ENCODE measurements at places on chromosomes 6 and 20. TPM values are rescaled to one million over a fixed set of nuclear protein-coding genes. Genes with fewer than 3 reads are reported as not detected.

ADGRF1 gene
- total RNA-seq = not detected

DNA sequence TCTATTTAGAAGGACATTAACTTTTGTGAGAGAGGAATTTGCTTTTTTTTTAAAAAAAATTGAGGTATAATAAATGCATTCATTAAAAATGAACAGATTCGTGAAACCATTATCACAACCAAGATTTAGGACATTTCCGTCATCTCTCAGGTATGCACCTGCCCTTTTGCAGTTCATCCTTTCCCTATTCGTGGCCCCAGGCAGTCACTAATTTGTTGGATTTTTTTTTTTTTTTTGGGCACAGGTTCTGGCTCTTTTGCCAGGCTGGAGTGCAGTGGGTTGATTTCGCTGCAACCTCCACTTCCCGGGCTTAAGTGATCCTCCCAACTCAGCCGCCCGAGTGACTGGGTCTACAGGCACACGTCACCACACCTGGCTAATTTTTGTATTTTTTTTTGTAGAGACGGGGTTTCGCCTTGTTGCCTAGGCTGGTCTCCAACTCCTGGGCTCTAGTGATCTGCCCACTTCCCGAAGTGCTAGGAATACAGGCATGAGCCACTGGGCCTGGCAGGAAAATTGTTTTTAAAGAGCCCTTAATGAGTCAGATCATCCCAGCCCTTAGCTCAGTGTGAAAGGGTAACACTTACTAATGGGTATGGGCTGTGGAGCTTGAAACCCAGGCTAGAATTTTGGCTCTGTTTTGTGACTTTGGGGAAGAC is 9.2 kb downstream of the PHF3 start:
- no peak for DNase-seq

- DNase-seq = no peak
These were observed 3.1 kb downstream of the CRYBG1 start for GRCh38 chr6:106363401-106364138.

RRAGD gene
- total RNA-seq = 5.6 TPM

GRCh38 chr20:37389844-37390275 is 43.9 kb downstream of the SRC start:
- DNase-seq = no peak

CARMIL1 gene
- total RNA-seq = 5.0 TPM

DNA sequence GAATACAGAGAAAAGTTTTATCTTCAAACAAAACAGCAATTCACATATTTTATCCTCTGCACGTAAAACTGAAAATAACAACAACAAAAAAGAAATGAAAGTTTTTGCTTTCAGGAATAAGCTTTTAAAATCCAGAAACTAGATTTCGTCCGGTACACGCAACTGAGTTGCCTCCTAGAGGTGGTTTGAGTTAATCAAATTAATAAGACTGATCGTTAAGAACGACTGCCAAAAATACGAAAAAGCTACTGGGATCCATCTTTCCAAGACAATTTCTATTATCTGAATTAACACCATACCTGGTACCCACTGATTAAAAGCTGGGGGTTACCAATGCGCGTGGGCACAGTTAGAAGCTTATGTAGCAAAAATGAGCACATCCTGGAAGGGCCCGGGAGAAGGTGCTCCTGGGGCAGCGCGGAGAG is 669 bp downstream of the PDCD2 start:
- DNase-seq = no peak

DNA sequence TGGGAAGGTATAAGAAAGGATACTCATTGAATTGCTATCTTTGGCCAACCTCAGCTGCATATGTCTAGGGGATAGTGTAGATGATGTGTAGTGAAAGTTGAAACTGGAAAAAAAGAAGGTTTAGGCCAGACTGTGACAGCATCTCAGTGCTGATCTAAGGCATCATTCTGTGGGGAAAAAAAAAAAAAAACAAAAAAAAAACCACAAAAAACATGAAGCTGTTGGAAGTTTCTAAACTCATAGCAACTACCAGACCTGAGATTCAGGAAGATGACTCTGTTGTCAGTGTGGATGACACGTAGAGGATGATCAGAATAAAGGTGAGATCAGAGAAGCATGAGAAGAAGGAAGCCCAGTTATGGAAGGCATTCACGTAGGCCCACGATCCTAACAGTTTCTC is 100.8 kb upstream of the CNKSR3 start:
- no peak for DNase-seq

TPD52L1 gene
- total RNA-seq = not detected

GRCh38 chr20:6504826-6505225 is 262.7 kb upstream of the BMP2 start:
- DNase-seq = no peak

DNA sequence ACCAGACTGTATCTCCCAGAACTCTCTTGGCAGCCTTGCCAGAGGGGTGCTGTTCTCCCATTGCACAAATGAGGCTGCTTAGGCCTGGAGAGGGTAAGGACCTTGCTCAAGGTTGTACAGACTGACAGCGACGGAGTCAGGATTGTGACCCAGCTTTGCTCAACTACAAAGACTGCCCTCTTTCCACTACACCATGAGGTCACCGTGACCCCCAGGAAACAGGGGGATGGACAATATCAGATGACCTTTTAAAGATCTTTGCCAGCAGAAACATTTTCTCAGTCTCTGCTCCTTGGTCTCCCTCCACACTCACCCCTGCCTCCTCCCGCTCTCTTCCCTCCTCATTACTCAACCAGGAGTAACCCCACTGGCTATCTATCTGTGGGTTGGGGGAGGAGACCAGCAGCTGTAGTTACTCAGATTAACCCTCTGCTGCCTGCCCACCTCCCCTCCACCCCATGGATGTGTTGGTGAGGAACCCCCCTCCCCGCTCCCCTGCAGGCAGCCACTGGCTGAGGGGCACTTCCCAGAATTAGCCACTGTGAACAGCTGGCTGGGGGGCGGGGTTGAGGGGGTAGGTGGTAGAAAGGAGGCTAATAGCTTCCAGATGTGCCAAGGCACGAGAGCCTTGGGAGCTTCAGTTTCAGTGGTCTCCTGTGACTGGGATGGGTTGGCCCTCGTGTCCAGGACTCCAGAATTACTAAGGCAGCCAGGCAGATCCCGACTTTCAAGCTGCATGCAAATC is 26.9 kb upstream of the MRPS18A start:
- DNase-seq = no peak

LAMA5 gene
- total RNA-seq = 1.1 TPM

DNA sequence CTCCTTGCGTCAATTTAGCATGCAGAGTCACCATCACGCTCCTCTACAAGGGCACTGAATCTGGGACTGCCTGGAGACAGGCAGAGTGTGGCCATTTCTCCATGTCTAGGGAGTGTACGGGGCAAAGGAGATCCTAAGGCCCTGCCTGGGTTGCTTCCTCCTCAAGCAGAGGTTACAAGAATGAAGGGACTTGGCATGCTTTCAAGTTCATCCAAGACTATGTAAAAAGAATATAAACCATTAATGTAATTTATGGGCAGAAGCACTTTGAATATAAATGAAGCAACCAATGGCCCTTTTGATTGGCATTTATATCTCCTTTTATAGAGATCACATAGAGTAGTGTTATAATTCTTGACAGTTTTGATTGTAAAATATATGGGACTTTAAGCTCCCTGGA is 137.5 kb downstream of the BTBD3 start:
- no peak for DNase-seq

TRMT11 gene
- total RNA-seq = 19.4 TPM

SLC22A16 gene
- not detected for total RNA-seq

DNA sequence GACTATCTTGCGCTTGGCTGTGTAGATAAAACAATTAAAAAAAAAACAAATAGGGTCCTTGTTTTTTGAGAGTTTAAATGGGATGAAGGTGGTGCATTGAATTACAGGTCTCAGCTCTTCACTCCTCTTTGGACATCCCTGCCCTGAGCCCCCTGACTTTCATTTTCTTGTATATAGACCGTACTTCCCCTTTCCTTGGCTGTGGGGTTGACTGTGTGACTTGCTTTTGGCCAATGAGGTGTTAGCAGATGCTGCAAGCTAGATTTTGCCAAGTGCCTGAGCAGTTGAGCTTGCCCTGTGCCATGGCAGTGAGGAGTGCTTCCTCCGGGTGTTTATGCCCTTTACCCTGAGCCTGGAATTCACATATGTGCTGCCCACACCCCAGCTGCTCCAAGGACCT is 386.1 kb upstream of the ZFP64 start:
- no peak for DNase-seq

LEMD2 gene
- 124 TPM for total RNA-seq

TSPO2 gene
- total RNA-seq = not detected

DNA sequence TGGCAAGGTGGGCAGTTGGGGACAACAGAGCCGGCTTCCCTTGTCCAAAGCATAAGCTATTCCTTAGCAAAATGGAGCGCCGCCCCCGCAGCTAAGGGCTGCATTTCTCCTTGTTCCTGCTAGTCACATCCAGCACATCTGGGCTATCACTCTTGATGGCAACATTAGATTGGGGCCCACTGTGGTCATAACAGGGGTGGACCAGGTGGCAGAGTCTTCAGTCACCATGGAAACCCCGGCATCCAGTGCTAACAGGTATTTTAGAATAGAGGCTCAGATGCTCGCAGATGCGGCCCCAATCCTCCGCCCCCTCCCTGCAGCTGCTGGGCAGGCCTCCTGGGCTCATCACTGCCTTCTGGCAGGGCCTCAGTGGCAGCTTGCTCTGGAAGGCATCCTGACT is 168.2 kb upstream of the PROKR2 start:
- DNase-seq = no peak

- no peak for DNase-seq
These were observed 5.2 kb downstream of the RAET1G start for GRCh38 chr6:149917679-149918078.

DNA sequence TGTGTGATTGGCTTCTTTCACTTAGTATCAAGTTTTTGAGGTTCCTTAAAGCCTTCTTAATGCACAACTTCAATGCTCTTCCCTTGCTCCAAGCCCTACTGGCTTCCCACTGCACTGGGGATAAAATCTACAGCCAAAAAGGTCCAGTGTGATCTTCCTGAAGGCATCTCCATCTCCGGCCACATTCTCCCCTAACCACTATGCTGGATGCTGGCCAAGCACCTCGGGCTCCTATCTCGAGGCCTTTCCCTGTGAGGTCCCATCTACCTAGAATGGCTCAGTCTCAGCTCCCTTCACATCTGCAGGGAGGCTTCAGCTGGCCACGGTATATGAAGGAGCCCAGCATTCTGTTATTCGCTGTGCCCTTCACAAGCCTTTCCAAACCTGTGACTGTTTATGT is 48.1 kb downstream of the CNKSR3 start:
- no peak for DNase-seq

PGC gene
- total RNA-seq = not detected

PARD6B gene
- 6.3 TPM for total RNA-seq

GRCh38 chr6:155008625-155009024 is 13.5 kb downstream of the TIAM2 start:
- no peak for DNase-seq

UBD gene
- not detected for total RNA-seq

GRCh38 chr6:132003516-132004178 is 52.5 kb upstream of the CCN2 start:
- no peak for DNase-seq

- DNase-seq = no peak
These were observed 97.3 kb downstream of the CAP2 start for GRCh38 chr6:17490724-17491123.

C20orf144 gene
- total RNA-seq = 0.27 TPM

FGD2 gene
- total RNA-seq = 0.83 TPM

RNF217 gene
- total RNA-seq = not detected

GRCh38 chr6:6682225-6682624 is 93.7 kb downstream of the LY86 start:
- no peak for DNase-seq

GRCh38 chr6:90385759-90386313 is 89.2 kb upstream of the BACH2 start:
- DNase-seq = no peak

C20orf204 gene
- total RNA-seq = 7.1 TPM

DNA sequence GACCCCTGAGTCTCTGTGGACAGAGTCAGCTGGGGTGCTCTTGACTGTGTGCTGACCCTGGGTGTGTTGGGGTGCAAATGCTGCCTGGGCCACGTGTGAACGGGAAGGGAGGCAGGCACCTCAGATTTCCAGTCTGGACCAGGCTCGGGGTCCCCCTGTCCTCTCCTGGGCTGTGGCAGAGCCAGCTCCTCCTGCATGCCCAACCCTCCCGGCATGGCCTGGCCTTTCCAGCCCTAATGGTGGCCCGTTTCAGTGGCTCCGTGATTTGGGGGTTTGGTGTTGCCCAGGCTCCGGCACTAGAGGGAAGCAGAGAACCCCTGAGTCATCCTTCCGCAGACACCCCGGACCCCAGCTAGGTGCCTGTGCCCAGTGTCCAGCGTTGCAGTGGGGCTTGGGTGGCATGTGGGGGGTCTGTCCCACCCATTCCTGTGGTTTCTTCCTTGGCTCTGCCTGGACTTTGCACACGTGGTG is 9.1 kb downstream of the RBM38 start:
- no peak for DNase-seq

DNA sequence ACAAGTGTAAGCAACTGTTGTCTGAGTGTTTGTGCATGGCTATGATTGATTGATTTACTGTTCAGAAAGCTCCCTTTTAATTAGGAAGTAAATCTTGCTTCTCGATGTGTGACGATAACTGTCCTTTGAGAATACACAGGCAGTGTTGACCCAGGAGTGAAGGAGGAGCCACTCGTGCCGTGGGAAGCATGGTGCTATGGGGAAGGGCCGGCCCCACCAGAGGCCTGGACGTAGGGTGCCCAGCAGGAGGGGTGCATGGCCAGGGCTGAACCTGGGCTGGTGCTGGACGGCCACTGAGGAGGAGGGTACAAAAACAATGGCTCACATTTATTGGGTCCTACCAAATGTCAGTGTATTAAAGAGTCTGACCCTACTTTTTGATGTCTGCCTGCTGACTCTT is 60.7 kb downstream of the ANKRD60 start:
- no peak for DNase-seq

DNA sequence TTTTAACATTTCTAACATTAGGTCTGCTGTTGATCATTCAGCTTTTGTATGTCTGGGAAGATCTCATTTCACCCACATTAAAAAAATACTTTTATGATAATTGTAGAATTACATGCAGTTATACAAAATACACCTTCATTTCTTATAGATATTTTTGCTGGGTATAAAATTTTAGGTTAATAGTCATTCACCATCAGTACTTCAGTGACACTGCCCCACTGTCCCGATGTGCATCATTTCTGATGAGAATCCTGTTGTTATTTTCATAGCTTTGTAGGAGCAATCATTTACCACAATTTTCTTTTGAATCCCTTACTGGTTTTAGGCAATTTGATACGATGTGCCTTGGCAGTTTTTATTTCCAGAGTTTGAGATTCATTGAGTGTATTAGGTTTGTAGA is 173.6 kb downstream of the JARID2 start:
- no peak for DNase-seq

EFCAB8 gene
- total RNA-seq = 0.92 TPM

SPEF1 gene
- 0.16 TPM for total RNA-seq
